ENCODE measurements at places on chromosomes 7 and 10. TPM values are rescaled to one million over a fixed set of nuclear protein-coding genes. Genes with fewer than 3 reads are reported as not detected.

Gene JAKMIP3
- 7.8 TPM for total RNA-seq

Gene SLC35G1
- 11.6 TPM for total RNA-seq

Gene PNLIPRP1
- total RNA-seq: not detected

Gene UPK3BL2
- 10.3 TPM for total RNA-seq

Gene LIPJ
- total RNA-seq: 3.8 TPM

Gene PPP1R17
- total RNA-seq: 5.0 TPM

Gene ATAD1
- total RNA-seq: 58.2 TPM

Gene PON3
- total RNA-seq: 1.3 TPM

Gene TUBAL3
- not detected for total RNA-seq

Gene GIMAP2
- total RNA-seq: 1.9 TPM

Gene CYP2E1
- total RNA-seq: 16.3 TPM

Gene ATP6V0A4
- 0.94 TPM for total RNA-seq

Gene ZNF804B
- total RNA-seq: 9.7 TPM

Gene NPSR1
- not detected for total RNA-seq

Gene STEAP2
- total RNA-seq: 2.8 TPM

Gene ZNF467
- 1.3 TPM for total RNA-seq

Gene RBP3
- not detected for total RNA-seq

Gene TEX36
- not detected for total RNA-seq

Gene RPEL1
- not detected for total RNA-seq

Gene PTPRZ1
- 523 TPM for total RNA-seq

Gene GPR85
- 156 TPM for total RNA-seq

Gene CD36
- total RNA-seq: 12.2 TPM

Gene CDHR3
- 28.8 TPM for total RNA-seq

Gene CALML3
- total RNA-seq: not detected

Gene DPYSL4
- 69.5 TPM for total RNA-seq

Gene SLC26A3
- not detected for total RNA-seq

Gene CDNF
- total RNA-seq: not detected

Gene JAZF1
- total RNA-seq: 45.1 TPM

Gene PLXNA4
- 227 TPM for total RNA-seq

Gene GALNT17
- 17.2 TPM for total RNA-seq

Gene RASSF4
- 13.1 TPM for total RNA-seq

Gene PMS2
- 28.8 TPM for total RNA-seq

Gene ADAMTS14
- 0.31 TPM for total RNA-seq

Data from parietal lobe (tissue), 2 donors.